ENCODE measurements at places on chromosomes 3 and 15.
A peak's percentile ranks its signal among the peaks of the same experiment; 100 is the strongest.

GRCh38 chr3:5754602-5755001 is 567.1 kb downstream of the EDEM1 start:
- DNase-seq = no peak

GRCh38 chr3:71022551-71023335 is 560.8 kb downstream of the FOXP1 start:
- DNase-seq = no peak

DNA sequence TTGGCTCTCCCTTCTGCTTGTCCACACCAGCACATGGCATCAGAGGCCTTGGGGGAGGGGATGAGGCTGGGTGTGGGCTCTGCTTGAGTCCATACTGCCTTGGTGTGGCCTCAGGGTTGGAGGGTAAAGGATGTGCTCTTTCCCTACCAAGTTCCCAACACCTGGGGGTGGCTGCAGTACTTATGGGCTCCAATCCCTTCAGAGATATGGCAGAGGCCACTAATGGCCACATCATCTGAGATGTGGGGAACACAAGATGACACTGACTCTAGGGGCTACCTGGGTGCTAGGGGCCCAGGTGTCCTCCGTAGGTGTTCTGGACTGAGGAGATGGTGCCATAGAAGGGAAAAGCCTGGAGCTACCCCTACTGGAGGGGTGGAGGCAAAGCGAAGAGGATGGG is 6.9 kb downstream of the CXCR6 start:
- DNase-seq = no peak

- DNase-seq = no peak
Observed at GRCh38 chr3:129892857-129893580, 492 bp downstream of the TMCC1 start.

DNA sequence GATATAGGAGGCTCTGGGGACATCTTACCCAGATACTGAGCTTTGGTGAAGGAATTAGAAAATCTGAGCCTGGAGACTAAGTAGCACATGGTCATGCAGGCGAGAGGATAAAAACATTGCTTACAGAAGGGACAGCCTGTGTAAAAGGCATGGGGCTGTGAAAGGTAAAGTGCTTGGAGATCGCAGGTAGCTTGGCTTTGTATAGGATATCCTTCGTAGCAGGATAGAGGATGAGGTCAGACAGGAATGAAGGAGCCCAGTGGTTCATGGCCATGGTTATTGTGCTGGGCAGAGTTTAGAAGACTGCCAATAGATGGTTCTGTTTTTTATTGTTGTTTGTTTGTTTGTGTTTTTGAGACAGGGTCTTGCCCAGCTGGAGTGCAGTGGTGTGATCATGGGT is 82.5 kb downstream of the SLMAP start:
- DNase-seq = no peak

DNA sequence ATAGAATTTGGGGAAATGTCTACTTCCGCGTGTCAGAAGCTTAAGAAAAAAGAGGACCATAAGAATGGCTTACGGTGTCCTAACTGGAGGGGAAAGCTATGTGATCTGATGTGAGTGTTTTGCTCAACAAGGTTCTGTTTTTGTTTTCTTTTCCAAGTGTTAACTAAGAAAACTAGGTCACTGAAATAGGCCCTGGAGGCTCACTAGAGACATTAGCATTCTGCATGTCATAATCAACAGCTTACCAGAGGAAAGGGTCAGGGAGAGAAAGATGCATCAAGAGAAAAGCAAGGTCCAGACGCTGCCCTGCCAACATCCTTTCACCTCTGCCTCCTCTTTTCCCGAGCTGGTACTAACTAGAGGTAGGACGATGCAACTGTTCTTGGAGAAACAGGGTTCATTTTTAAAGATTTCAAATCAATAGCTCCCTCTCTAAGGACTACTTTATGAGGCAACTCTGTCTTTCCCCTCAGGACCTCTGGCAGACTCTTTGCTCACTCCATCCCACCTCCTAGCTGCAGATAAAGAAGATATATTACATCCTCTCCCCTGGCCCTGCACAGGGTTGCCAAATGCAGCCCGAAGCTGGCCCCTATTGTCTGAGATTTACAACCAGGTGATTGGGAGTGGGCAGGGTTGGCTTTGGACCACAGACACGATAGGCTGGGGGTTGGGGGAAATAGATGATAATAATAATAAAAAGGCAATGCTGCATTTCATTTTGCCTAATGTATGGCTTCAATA is 209.9 kb upstream of the SLC2A2 start:
- no peak for DNase-seq

- peak; percentile 86 for DNase-seq
Observed at GRCh38 chr15:47717036-47717612, at the start of gene SEMA6D. TSS of gene SEMA6D (plus strand) at chr15:47717505. CDS start at chr15:47759799, 42,294 bp downstream.

DNA sequence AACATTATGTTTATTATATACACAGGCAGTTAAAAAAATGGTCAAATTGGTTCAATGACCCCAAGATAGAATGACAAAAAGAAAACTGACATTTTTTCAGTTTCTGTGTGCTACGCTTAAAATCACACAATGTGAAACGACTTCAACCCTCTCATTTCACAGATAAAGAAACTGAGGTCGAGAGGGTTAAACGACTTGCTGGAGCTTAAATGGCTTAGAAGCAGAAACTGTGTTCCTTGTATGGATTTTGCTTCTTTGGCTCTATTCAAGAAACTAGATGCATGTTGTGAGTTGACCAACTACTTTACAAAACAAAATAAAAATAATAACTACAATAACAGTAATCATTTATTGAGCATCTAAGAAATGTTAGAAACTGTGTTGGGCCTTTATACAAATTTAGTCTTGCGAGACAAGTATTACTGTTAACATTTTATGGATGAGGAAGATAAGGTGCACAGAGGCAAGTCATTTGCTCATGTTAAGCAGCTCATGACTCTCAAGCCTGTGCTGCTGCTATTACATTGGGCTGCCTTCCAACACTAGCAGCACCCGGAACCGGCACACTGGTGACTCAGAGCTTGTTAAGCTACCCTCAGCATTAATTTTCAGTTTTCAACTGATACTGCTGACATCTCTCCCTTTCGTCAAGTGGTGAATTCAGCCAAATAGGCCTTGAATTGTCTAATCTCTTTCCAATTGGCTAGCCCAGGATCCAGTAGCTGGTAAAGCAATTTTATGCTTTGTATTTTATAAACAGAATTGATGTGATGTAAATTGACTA is 487.6 kb downstream of the NAALADL2 start:
- peak; percentile 52 for DNase-seq

DNA sequence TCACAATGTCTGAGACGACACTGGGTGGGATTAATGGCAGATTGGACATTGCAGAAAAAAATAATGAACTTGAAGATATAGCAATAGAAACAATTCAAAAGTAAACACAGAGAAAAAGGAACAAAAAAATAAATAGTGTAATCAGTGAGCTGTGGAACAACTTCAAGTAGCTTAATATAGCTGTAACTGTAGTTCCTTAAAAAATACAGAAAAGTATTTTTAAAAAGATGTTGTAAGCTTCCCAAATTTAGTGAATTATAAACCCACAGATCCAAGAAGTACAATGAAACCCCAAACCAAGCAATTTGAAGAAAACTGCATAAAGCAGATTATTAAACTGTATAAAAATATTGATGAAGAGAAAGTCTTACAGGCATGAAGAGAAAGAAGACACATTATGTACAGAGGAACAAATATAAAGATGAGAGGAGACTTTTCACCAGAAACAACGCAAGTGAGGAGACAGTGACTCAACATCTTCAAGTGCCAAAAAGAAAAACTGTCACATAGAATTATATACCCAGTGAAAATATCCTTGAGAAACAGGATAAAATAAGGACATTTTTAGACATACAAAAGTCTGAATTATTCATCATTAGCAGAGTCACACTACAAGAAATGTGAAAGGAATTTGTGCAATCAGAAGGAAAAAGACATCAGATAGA is 176.4 kb downstream of the NFKBIZ start:
- DNase-seq = no peak

GRCh38 chr3:46778101-46778500 is 60.4 kb upstream of the PRSS50 start:
- DNase-seq = no peak

GRCh38 chr3:7504886-7505775 is 644.2 kb downstream of the GRM7 start:
- DNase-seq = no peak

DNA sequence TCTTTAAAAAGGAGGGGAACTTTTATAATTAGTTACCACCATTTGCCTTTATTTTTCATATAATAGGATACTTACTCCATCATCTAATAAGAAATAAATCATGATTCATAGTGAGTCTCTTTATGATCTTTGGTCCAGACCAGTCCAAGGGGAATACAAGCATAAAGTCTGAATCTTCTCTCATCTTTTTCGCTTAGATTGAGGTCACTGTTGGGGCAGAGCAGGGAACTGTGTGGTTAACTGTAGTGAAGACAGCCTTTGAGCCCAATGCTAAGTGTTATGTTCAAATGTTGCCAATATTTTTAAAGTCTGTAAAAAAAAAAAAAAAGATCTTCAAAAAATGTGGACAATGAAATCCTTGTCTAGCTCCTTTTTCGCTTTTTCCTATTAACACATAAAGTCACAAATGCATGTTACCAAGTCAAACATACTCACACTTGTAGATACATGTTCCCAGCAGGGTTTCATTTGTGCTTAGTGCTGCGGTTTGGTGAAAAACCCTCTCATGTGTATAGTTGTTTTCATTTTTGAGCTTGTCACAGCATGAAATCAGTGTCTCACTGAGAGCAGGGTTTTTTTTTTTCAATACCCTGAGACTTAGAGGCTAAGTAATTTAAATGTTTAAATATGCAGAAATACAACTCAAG is 72.1 kb downstream of the EPHA3 start:
- DNase-seq = no peak

DNA sequence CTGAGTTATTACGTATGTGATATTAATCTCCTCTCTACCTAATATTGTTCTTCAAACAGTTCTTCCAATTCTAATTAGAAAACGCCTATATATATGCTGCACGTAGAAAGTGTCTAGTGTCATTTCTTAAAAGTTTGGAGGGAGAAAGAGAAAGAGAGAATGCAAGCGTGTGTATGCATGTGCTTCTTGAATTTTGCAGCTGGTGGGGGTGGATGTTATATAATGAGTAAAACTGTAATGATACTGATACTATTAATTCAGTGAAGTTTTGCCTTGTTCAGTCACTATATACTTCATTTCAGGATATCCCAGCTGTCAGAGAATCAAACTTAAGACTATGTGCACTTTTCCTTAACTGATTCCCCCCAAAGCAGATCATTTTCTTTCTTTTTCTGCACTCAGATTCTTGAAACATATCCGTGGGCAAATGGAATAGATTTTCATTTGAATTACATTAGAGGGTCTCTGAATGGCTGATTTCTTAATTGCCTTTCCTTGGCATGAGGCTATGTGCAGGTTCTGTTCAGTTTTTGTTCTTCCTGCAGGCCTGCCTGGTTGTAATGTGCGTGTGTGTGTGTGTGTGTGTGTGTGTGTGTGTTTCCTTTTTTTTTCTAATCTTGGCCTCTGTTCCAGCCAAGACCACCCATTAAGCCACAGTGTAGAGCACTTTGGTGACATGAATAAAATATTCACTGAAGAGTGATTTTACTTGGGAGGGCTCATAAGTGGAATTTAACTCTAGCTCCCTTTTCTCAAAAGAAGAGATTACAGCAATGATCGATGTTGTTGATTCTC is 617.5 kb downstream of the RBMS3 start:
- DNase-seq = no peak

DNA sequence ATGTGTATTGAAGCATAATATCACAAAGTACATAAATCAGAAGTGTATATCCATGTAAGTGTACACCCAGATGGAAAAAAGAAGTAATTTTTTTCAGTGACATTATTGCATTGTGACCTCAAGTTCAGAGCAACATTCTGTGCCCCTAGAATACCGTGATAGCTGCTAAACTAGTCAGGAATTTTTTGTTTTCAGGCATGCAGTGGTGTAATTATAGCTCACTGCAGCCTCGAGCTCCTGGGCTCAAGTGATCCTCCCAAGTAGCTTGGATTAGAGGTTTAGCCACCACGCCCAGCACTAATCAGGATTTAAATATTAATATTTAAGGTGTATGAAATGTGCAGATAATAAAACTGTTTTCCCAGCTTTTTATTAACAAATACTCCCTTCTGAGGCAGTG is 25.5 kb downstream of the SEC62 start:
- DNase-seq = no peak

DNA sequence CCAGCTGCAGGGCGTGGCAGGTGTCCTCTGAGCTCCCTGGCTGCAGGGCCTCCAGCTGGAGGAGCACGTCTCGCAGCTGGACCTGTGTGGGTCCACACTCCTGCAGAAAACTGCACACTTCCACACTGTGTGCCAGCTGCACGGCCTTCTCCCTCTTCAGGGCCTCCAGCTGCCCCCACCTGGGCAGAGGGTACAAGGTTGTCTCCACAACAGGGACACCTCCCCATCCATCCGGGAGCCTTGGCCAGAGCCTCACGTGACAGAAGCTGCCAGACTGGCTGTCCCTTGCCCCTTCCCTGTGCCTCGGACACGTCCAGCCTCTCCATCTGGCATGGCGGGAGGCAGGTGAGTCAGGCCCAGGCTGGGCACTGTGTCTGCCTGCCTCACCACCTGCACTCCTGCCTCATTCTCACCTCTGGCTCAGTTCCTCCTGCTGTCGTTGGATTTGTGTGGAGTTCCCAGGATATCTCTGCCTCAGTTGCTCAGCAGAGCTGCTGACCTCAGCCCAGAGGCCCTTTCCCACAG is 14.5 kb downstream of the SPTBN5 start:
- DNase-seq = no peak

GRCh38 chr15:44194323-44195150 is 534 bp downstream of the FRMD5 start:
- peak; percentile 86 for DNase-seq

DNA sequence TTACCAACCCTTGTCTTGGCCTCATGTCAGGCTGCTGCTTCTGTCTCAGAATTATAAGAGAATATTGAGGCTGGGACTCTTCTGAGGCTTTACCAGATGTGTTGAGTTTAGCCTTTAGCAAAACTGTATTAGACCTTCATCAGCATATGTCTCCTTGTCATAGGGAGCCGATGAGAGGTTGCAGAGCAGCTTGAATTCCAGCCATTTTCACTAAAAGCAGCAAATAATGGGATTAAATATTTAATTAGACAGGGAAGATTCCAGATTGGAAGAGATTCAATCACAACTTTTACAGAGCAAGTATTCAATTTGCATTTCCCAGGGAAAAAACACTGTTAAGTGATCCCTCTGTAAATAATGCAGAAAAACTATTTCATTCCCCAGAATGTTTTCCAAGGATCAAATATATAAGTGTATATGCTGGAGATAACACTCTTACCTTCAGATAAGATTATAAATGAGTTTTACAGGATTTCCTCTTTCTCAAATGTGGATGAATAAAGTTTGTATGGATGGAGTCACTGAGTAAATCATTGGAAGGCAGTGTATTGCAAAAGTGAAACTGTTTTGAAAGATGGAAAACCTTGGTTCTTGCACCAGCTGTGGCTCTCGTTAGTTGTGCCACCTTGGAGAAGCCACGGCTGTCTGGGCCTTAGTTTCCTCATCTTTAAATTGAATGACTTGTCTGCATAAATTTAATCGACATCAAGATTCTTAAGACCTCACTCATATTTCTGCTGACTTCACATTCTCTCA is 466.4 kb upstream of the SGO1 start:
- DNase-seq = no peak

DNA sequence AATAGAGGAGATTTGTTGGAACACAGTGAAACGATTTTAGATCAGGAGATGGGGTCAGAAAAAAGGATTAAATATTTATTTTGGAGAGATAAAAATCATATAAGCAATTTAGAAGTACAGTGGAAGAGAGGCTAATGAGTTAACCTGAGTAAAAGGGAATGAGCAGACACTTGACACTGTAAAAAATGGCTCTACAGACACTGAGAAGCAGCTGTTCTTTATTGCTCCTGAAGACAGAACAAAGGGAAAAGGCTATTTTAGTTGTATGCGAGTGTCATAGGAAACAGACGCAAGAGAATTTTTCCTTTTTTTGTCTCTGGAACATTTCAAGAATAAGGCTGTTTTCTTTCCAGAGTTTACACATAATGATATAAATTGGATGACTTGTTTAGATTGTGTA is 34.3 kb downstream of the ASTE1 start:
- DNase-seq = no peak

Measured in RWPE2 (cell line).